ENCODE measurements at places on chromosomes 4 and X.

DNA sequence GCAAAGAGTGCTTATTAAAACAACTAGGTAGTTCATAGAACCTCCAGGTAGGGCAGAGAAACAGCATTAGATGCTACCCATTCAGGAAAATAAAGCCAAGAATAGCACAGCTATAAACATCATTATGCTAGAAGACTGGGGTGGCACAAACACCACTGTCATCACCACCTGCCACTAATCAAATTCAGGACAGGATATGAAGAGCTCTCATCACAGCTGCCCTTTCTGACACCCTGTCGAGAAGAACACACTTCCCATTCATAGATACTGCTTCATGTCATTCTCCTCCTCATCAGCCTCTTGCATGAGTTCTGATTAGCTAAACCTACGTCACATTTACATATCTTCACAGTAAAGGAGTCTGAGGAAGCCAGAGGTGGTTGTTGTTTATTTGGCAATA lies 692.3 kb upstream of the HS3ST1 start:
- no peak for DNase-seq

DNA sequence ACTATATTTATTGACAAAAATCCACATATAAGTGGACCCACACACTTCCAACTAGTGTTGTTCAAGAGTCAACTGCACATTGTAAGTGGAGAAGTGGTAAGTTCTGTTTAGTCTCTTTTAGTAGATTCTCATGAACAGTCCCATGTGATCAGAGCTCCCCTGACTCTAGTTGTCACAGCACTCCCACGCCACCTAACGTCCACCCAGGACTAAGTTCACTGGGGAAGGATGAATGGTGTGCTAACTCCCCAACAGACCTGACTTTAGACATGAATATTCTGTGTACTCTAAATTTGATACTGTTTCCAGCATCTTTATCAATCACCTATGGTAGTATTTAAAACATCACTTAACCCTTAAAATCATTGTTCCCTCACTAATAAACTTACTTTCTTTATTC lies 59.8 kb downstream of the PACRGL start:
- DNase-seq, result peak; percentile 5

GRCh38 chr4:85724791-85725563 lies 250.0 kb downstream of the ARHGAP24 start:
- no peak for DNase-seq

DNA sequence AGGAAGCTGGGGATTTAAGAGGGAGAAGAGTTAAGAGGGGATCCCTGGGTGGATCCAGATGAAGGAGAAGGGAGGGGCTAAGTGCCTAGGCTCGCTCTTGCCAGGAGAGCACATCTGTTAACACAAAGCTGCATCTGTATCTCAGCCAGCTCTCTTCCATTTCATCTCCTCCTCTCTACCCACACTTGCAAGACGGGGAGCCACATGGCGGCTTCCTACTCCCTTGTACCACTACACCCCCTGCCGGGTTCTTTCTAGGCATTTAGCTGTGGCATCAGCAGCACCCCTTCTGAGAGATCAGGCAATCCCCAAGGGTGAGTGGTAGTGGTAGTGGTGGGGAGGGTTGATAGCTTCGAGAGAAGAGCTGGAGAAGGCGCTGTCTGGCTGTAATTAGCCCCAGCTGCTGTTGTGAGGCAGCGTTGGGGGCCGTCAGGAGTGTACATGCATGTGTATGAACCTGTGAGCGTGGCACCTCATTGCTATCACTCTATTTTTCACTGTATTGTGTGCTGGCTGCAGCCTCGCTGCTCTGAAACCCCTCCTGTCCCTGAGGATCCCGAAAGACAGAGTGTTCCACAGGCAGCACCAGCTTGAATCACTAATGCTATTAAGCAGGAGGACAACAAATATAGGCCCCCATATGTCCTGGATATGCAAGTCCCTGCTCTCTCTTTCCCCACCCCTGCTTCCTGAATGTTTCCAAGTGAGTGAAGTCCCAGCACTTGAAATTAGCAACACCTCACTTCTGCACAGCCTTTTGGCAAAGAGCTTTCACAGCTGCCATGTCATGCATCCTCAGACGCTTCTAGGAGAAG lies 73.7 kb downstream of the RTL9 start:
- no peak for DNase-seq

DNA sequence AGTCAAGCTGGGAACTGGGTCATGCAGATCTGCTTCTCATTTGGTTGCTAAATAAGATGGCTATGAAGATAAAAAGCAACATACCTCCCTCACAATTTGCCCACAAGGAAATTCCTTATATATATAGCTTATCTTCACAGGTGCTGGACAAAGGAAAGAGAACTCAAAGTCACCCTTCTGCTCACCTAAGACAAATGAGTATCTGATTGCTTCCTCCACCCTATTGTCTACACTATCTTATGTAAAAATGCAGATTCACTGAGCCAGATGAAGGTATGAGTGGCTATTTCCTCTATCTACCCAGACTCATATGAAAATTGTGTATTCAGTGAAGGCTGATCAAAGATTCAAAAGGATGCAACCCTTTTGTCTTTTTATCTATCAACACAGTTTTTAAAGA lies 50.8 kb downstream of the CHM start:
- no peak for DNase-seq

- DNase-seq, result peak; percentile 41
Measured at GRCh38 chr4:89434364-89434988, 126.9 kb upstream of the GPRIN3 start.

GRCh38 chr4:95204267-95204844 lies 344.4 kb downstream of the UNC5C start:
- DNase-seq, result no peak

- DNase-seq, result no peak
Measured at GRCh38 chr4:24203926-24204325, 314.1 kb upstream of the PPARGC1A start.

- DNase-seq, result no peak
Measured at GRCh38 chr4:11790230-11790629, 361.5 kb upstream of the HS3ST1 start.

- no peak for DNase-seq
Measured at GRCh38 chr4:123043013-123043412, 120.6 kb upstream of the NUDT6 start.

- DNase-seq, result peak; percentile 85
Measured at GRCh38 chr4:39502019-39502663, 25.1 kb downstream of the UGDH start.

DNA sequence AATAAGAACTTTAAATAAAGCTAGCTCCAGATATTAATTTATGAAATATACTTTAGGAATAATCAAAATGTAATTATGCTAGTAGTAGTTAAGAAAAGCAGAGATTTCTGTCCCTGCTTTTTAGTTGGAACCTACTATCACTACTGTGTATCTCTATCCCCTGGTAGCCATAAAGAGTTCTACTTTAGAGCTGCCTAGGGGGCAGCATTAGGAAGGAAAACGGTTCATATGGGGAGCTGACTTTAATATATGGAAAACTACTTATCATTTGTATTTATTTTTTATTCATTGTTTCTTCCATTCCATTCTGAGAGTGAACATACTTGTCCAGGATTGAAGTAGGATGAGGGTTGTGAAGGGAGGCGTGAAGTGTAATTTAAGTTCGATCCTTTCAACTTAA lies 40.9 kb downstream of the CPEB2 start:
- DNase-seq, result no peak

- peak; percentile 86 for DNase-seq
Measured at GRCh38 chr4:154124539-154125255, 335.8 kb upstream of the SFRP2 start.

DNA sequence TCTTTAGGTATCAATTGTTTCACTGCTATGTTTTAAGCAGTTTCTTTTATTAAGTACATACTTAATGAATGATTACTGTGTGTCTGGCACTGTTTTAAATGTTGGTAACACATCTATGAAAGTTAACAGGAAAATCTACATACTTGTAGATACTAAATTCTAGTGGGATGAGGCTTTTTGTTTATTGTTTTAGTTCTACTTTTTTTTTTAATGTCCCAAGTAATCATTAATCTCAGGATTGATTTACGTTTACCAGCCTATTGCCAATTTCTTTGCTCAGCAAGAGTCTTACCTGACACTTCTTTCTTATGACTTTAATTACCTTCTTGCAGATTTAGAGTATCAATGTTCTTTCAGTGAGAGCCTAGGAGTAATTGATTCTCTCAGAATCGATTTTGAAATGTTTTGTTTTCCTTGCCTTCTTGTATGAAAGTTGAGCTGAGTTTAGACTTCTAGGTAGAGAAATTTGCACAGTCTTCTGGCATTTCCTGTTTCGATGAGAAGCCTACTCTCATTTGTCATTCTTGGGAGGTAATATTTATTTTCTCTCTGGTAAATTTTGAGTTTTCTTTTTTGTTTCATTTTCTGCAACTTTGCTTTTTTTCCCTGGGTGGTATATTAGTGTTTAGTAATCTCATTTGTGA lies 235.2 kb upstream of the ANKRD50 start:
- DNase-seq, result peak; percentile 12

DNA sequence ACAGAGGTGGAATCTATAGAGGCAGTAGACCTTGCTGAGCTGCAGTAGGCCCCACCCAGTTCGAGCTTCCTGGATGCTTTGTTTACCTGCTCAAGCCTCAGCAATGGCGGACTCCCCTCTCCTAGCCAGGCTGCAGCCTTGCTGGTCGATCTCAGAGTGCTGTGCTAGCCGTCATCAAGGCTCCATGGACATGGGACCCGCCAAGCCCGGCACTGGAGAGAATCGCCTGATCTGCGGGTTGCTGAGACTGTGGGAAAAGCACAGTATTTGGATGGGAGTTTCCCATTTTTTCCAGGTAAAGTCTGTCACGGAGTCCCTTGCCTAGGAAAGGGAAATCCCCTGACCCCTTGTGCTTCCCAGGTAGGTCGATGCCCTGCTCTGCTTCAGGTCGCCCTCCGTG lies 124.8 kb upstream of the KLF8 start:
- no peak for DNase-seq

DNA sequence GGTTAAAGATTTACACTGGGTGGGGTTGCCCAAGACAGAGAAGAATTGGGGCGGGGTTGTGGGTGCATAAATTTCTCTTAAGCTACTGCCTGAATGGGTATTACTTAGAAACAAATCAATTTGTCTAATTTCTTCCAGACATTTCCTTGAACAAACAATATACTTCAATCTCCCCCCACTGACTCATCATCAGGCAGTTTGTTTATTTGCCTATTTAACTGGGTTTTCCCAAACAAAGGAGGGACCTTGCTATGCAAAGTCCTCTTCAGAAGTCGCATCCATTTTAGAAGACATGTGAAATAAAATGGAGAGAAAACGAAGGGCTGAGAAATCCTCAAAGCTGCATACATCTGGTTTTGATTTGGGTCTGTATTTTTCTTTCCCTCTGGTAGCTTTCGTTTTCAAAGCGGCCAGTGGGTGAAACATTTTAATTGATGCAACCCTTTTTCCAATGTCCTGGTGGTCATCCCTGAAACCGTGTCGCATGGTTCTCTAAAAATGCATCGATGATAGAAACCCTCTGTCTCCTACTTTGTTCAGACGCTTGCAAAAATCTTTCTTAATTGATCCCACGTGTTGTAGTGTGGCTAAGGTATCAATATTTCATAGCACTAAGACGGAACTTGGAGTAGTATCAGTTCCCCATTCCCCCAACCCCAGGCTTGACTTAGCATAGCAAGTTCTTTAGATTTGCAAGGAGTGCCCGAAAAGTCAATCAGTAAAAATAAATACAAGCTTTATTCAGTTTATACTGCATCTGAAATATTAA lies 115.1 kb upstream of the MXRA5 start:
- no peak for DNase-seq

DNA sequence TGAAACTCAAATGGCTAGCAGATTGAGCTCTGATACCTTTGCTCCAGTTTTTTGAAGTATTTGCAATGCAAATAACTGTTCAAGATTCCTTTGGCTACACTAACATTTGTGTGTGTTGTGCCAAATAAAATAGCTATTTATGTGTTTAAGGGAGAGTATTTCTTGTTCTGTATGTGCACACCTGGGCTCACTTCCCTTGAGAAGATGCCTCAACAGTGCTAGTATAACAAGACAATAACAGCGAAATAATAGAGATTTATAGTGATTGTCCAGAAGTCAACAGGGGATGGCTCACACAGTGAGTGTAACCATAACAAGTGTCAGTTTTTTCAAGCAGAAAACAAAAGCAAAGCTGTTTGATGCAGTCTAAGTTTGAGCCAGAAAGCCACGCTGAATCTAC lies 460.5 kb downstream of the CENPC start:
- no peak for DNase-seq

- DNase-seq, result no peak
Measured at GRCh38 chr4:26351685-26352084, 30.9 kb downstream of the RBPJ start.

DNA sequence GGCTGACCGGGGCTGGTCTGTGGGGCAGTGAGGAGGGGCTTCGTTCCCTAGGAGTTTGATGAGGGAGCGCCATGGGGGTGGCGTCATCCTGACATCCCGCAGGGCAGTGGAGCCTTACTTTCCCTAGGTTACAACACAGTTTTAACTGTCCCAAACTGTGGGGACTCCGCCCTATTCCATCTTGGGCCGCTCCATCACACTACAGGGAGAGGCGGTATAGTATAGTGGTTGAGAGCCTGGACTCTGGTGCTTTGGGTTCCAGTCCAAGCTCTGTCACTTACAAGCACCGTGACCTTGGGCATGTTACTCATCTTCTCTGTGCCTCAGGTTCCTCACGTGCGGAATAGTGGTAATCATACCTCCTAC lies 44.2 kb downstream of the ZNF185 start:
- no peak for DNase-seq

GRCh38 chrX:120718969-120719368 lies 89.1 kb upstream of the C1GALT1C1 start:
- DNase-seq, result no peak

DNA sequence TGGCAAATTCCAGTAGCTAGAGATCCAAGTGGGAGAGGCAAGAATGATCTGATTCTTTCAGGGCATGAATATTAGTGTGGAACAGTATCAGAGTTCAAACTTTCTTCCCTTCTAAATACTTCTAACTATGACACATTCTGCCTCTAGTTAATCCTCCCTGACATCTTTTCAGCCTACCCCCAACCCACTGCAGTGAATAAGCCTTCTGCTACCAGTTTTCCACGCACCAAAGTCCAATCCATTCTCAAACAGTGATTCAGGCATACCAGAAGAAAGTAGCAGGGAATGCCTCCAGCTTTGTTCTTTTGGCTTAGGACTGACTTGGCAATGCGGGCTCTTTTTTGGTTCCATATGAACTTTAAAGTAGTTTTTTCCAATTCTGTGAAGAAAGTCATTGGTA lies 155.4 kb upstream of the FTHL17 start:
- DNase-seq, result no peak

DNA sequence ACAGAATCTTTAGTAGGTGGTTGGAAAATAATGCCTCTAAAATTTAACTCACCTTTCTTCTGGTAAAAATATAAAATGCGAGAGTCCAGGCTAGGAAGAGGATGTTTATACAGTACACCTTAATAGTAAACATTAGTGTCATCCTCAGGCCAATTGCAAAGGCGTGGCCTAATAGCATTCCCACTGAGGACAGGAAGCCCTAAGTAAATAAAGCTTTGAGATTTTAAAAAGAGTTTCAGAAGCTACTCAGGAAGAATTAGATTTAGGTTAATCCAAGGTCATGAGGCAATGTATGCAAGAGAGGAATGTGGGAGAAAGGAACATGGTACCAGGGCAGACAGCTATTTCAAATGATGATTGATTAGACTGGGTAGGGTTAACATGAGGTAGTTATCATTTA lies 49.5 kb downstream of the RPGR start:
- DNase-seq, result no peak

Measured in kidney glomerular epithelial cell (primary cell).